Dermis blood vessel endothelial cell (primary cell): ENCODE measurements at places on chromosomes 13 and 19. TPM values are rescaled to one million over a fixed set of nuclear protein-coding genes. Genes with fewer than 3 reads are reported as not detected.

KCNN1 gene
- under 0.01 and 0.42 TPM in 2 replicates for total RNA-seq

NANOS2 gene
- not detected in 2 replicates for total RNA-seq

POU2F2 gene
- total RNA-seq = 0.17 and 0.56 TPM in 2 replicates

ZNF540 gene
- total RNA-seq = 0.17 and 1.1 TPM in 2 replicates

UBA52 gene
- 755 and 1,061 TPM in 2 replicates for total RNA-seq

PRR20B gene
- not detected in 2 replicates for total RNA-seq

SH2D3A gene
- 6.0 and 6.3 TPM in 2 replicates for total RNA-seq

SIGLEC7 gene
- total RNA-seq = not detected in 2 replicates

C1QTNF9 gene
- total RNA-seq = not detected in 2 replicates

CGB5 gene
- not detected in 2 replicates for total RNA-seq

PLIN4 gene
- total RNA-seq = 1.1 and 1.5 TPM in 2 replicates

KHSRP gene
- 78.3 and 238 TPM in 2 replicates for total RNA-seq

- no peak for DNase-seq
These were observed 25.8 kb downstream of the PNPLA6 start for GRCh38 chr19:7561325-7561724.

GRCh38 chr19:14138576-14139265 lies 2.3 kb upstream of the ASF1B start:
- DNase-seq = peak; percentile 19

DNA sequence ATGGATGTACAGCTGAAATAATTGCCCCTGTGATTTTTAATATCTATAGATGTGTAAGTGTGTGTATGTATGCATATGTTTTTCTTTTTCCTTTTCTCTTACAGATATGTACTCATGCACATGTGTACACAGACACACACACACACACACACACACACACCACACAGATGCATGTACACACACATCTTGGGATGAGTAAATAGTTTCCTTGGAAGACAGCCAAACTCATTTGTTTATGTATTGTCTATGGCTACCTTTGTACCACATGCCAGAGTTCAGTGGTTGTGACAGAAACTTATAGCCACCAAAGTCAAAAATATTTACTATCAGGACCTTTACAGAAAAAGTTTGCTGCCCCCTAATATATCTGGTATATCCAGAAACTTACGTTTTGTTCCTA lies 192.6 kb downstream of the MAB21L1 start:
- DNase-seq = no peak

DNA sequence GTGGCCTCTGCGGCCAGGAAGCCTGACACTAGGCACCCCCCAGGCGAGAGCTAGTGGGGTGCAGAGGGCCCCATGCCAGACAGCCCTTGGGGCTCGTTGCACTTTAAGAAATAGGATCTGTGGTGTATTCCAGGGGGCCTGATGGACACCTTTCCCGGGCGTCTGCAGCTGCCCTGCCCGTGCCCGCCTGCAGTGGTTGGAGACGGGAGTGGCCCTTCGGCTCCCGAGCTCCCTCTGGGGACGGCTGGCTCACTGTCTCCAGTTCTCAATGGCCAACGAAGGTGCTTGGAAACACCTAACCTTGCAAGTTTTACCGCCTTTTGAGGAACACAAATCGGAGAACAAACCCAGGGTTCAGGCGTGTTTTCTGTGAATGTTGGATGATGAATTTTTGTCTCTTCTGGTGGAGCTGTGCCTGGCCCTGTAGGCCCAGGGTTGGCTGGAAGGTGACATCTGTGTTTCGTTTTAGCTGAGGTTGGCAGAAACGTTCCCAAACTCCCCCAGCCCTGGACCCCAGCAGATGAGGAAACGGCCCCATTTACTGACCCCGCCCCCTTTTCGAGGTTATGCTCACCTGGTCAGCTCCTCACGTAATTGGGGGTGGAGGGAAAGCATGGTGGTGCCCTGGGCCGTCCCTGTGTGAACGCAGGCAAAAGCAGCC lies 17.4 kb upstream of the NPAS1 start:
- no peak for DNase-seq

GRCh38 chr13:82291852-82292251 lies 1590.4 kb downstream of the SLITRK1 start:
- DNase-seq = no peak

- peak; percentile 10 for DNase-seq
These were observed 51.0 kb upstream of the CYP2A7 start for GRCh38 chr19:40933025-40933424.

- DNase-seq = no peak
These were observed at the start of gene NLRP5 for GRCh38 chr19:55986487-55986886. TSS of gene NLRP5 (plus strand) at chr19:55986775.

- DNase-seq = no peak
These were observed 478.1 kb upstream of the NBEA start for GRCh38 chr13:34464011-34464410.

DNA sequence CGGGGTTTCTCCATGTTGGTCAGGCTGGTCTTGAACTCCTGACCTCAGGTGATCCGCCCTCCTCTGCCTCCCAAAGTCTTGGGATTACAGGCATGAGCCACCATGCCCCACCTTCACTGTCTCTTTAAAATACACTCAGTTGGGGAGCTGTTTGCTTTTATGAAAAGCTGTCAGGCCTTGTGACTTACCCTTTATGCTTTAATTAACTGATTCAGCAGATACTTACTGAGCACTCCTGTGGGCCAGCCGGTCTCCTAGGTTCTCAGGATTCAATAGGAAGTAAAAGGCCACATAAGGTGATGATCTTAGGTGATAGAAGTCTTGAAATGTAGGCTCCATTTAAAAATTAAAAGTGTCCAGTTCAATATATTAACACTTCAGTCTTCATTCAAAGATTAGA lies 7.5 kb downstream of the UBAC2 start:
- DNase-seq = no peak

DNA sequence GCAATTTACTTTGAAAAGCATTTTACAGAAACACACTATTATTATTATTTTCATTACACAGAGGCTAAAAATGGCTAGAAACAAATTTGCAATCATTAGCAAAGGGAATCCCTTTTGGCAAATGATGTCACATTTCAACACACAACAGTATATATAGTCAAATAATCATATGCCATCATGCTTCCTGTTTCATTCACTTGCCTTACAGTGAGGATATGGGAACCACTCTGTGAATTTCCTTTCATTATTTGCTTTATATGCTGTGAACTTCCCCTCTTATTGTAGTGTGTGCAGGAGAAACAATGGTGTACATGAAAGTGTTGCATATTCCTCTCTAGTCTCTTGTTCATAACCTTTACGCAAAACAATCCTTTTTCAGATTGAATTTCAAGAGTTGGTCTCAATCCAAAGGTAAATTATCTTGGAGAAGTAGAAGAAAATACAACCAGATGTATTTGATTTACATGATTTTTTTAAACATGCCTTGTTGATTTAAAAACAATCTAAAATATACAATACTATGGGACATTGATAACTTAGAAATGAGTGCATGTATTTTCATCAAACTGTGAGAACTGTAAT lies 657.3 kb downstream of the EFNB2 start:
- peak; percentile 62 for DNase-seq

DNA sequence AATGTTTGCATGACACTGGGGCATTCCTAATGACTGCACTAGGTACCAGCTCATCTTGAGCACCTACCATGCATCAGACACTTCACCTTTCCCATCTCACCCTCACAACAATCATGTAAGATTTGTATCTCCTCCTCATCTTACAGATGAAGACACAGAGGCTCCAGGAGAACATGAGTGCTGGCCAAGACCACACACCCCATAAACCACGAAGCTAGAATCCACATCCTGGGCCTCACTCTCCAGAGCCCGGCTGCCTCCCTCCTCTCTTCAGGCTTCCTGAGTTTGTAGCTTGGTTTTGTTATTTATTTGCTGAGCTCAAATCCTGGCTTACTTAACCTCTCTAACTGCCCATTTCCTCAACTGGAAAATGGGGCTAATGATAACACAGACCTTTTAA lies 25.9 kb downstream of the FAM216B start:
- no peak for DNase-seq

- DNase-seq = no peak
These were observed 82.2 kb downstream of the SLC7A1 start for GRCh38 chr13:29513002-29513980.

GRCh38 chr19:58183817-58184215 lies 955 bp downstream of the ZNF274 start:
- no peak for DNase-seq

- peak; percentile 84 for DNase-seq
These were observed 73.4 kb downstream of the MBNL2 start for GRCh38 chr13:97295283-97296182.

- DNase-seq = no peak
These were observed 6.5 kb upstream of the ERVV-1 start for GRCh38 chr19:53007200-53007599.

GRCh38 chr13:41222259-41222852 lies 28.0 kb upstream of the KBTBD7 start:
- DNase-seq = peak; percentile 79

DNA sequence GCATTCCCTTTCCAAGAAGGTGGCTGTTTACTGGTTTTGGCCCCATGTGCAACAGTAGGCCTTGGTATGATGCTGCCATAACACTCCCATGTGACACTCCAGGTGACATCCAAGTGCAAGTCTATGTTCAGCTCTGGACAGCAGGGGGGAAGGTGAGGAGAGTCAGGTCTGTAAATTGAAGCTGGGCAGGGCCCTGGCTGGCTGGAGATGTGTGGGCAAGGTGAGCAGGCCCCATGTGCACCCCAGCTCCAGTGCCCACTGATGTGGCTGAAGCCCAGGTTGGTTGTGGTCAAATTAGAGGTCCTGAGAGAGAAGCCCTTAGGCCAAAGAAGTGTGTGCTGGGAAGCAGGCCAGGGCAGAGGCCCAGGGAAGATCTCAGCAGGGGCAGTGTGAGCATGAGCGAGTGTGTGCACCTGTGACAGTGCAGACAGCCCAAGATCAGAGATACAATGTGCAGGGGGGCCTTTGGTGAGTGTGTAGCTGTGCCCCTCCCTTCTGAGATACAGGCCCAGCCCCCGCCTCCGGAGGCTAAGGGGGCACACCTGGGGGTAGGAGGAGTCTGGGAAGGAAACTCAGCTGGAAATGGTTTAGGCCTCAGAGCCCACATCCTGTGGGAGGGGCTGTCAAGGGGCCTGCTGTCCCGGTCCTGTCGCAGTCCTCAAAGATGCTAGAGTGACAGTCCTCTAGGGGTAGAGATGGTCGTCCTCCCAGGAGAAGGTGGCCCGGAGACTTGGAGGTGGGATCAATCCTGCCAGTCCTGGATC lies 18.6 kb downstream of the DEDD2 start:
- DNase-seq = no peak

- no peak for DNase-seq
These were observed 72.0 kb upstream of the FLT1 start for GRCh38 chr13:28566891-28567290.

GRCh38 chr19:36120092-36120983 lies 5.1 kb downstream of the TBCB start:
- DNase-seq = no peak

- DNase-seq = peak; percentile 66
These were observed 88.0 kb downstream of the STARD13 start for GRCh38 chr13:33197541-33197971.

GRCh38 chr13:63249411-63250187 lies 1834.0 kb upstream of the PCDH20 start:
- no peak for DNase-seq

- DNase-seq = no peak
These were observed 40.5 kb downstream of the MIPEP start for GRCh38 chr13:23848646-23849141.

GRCh38 chr19:34676697-34677385 lies at the start of gene SCGB2B2:
TSS of gene SCGB2B2 (minus strand) at chr19:34677159. CDS start at chr19:34594563, 82,596 bp downstream.
- peak; percentile 74 for DNase-seq
